ENCODE measurements at places on chromosomes 16 and 17.
A peak's percentile ranks its signal among the peaks of the same experiment; 100 is the strongest.

GRCh38 chr17:73947966-73948355 is 255.5 kb upstream of the RPL38 start:
- peaks cover 2% of the 10 kb centered on the region for H3K27me3 ChIP-seq
- H3K27ac ChIP-seq, result no peak overlapping the region
- H3K4me1 ChIP-seq, result no peaks in the 10 kb centered on the region
- no peak overlapping the region for H3K4me3 ChIP-seq
- no peaks in the 10 kb centered on the region for H3K36me3 ChIP-seq

- no peaks in the 10 kb centered on the region for H3K36me3 ChIP-seq
- no peak overlapping the region for H3K27ac ChIP-seq
- no peaks in the 10 kb centered on the region for H3K4me1 ChIP-seq
- no peak for DNase-seq
- H3K4me3 ChIP-seq, result no peak overlapping the region
Observed at GRCh38 chr16:86382067-86382773, 128.1 kb upstream of the FOXF1 start.

DNA sequence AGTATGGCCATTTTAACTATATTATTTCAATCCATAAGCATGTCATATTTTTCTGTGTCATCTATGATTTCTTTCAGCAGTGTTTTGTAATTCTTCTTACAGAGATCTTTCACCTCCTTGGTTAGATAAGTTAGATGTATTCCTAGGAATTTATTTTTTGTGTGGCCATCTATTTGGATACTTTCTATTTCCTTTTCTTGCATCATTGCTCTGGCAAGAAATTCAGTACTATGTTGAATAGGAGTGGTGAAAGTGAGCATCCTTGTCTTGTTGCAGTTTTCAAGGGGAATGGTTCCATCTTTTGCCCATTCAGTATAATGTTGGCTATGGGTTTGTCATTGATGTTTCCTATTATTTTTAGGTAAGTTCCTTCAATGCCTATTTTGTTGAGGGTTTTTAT is 15.1 kb upstream of the ABCA9 start:
- no peaks in the 10 kb centered on the region for H3K27me3 ChIP-seq
- H3K27ac ChIP-seq, result no peak overlapping the region
- H3K4me1 ChIP-seq, result no peaks in the 10 kb centered on the region
- no peak for DNase-seq
- H3K36me3 ChIP-seq, result no peaks in the 10 kb centered on the region
- H3K4me3 ChIP-seq, result no peak overlapping the region

DNA sequence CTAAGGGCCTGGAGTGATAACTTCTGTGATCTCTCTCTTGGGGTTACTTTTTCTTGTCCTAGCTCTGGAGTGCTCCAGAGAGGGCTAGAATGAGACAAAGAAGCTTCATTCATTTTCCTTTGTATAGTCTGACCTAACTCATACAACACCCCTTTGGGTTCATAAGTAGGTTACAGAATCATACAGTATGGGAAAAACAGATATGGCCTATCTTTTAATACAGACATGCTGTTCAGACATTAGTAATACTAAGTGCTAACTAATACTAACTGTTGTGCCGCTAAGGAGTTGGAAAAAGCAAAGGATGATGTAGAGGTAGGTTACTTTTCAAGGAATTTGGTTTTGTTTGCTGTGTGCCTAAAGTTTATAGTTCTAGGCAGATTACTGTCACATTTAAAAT is 84.7 kb downstream of the NLK start:
- no peaks in the 10 kb centered on the region for H3K36me3 ChIP-seq
- no peak for DNase-seq
- no peaks in the 10 kb centered on the region for H3K4me1 ChIP-seq
- no peak overlapping the region for H3K27ac ChIP-seq
- no peaks in the 10 kb centered on the region for H3K27me3 ChIP-seq

GRCh38 chr16:79587897-79588296 is 12.6 kb downstream of the MAF start:
- no peak for DNase-seq
- H3K27ac ChIP-seq, result no peak overlapping the region
- no peaks in the 10 kb centered on the region for H3K36me3 ChIP-seq
- H3K4me1 ChIP-seq, result peaks cover 3% of the 10 kb centered on the region

DNA sequence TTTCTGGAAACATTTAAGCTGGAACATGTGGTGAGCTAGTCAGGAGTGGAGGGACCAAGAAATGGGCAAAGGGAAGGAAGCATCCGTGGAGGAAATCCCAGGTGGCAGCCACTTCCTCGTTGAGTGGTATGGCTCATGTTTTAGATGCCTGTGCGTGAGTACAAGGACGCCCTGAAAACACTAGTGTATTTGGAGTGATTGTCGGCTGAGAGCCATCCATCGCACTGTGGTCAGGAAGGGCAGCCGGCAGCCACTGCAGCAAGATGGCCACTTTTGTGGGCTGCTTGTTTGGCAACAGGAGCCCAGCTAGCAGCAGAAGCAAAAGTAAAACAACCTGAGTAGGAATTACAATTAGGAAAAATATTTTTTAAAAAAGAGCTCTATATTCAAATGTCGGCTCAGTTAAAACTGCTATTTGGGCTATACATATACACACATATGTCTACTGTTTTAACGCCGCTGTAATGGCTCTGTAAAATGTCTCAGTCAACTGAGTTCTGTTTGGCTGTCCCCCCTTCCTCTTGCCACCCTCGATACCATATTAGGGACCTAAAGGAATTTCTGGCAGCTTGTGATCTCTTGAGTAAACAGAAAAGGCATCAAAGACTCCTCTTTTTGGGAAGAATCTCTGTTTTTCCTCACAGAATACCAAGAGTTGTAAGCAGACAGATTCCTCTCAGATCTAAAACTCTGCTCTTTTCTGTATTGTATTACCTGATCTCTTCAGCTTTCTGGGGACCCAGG is 39.2 kb downstream of the BRD7 start:
- H3K27me3 ChIP-seq, result no peaks in the 10 kb centered on the region
- no peak overlapping the region for H3K4me3 ChIP-seq
- H3K27ac ChIP-seq, result no peak overlapping the region
- DNase-seq, result no peak
- H3K4me1 ChIP-seq, result no peaks in the 10 kb centered on the region

DNA sequence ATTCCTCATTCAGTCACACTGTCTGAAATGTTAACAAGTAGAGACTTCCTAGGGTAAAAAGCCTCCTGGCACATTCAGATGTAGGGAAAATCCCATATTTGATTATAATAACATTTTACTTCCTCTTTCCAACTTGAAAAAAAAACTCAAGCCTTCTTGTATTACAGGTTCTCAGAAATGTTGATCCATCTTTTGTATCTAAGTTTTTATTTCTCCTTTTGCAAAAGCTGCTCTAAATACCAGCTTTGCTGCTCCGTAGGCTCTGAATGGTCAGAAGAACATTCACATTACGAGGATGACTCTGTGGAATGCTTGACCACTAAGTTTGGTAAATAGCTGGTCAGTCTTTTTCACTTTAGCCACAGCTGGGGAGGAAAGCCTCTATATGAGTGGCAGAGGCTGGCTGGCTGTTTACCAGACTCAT is 13.2 kb upstream of the HEATR6 start:
- no peaks in the 10 kb centered on the region for H3K4me1 ChIP-seq
- no peaks in the 10 kb centered on the region for H3K36me3 ChIP-seq
- no peaks in the 10 kb centered on the region for H3K27me3 ChIP-seq

DNA sequence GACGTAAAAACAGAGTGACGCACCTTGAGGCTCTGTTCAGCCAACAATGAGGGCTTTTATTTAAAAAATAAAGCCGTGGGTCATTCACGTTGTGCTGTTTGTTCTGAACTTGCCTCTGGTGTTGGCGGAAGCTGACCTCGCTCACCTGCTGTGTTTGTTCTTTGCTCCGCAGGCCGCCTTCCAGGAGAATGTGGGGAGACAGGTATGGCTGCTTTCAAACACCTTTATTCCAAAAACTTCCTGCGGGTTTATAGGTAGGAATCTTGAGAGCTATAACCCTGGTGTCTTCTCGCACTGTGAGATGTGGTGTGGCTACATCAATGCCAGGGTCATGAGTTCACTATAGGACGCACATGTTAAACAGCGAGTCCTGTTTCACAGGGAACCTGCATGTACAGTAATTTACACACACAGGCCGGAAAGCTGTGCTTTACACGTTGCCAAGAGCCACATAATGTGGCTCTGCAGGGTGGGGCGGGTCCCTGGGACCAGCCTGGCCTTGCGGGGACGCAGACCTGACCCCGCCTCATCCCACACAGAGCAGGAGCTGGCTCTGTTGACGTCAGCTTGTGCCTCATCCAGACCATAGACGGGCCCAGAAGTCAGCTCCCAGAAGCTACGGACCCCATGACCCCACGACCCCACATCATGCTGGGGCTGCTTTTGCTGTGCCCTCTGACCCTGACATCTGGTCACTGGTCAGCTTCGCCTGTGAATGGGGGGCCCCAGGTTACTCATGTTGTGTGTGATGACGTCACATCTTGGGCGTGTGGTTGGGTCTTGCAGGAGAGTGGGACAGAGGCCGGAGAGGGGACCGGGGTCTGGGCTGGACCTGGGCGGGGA is 49.9 kb upstream of the ZNF750 start:
- no peaks in the 10 kb centered on the region for H3K36me3 ChIP-seq
- H3K27me3 ChIP-seq, result no peaks in the 10 kb centered on the region
- peaks cover 27% of the 10 kb centered on the region for H3K4me1 ChIP-seq
- peak overlapping the region; percentile 90 for H3K27ac ChIP-seq
- DNase-seq, result peak; percentile 93

DNA sequence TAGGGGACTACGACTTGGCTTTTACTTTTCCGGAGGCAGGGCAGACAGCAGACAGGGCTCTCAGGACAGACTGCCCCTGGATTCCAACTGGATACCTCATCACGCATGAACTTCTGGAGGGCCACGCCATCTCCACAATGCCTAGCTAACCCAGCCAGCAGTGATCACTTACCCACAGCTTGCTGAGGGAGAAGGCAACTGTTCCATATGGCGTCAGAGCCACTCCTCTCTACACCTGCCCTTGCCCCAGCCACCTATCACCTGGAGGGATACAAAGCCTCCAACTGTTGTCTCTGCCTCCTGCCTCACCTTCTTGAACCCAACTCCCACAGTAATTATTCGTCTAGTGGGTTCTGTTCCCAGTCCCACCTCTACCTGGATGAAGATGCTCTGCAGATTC is 8.8 kb downstream of the MYO19 start:
- DNase-seq, result no peak
- H3K4me3 ChIP-seq, result no peak overlapping the region
- no peak overlapping the region for H3K27ac ChIP-seq
- no peaks in the 10 kb centered on the region for H3K4me1 ChIP-seq

- no peak overlapping the region for H3K27ac ChIP-seq
- H3K36me3 ChIP-seq, result no peaks in the 10 kb centered on the region
- no peak overlapping the region for H3K4me3 ChIP-seq
- peaks cover 5% of the 10 kb centered on the region for H3K27me3 ChIP-seq
- DNase-seq, result no peak
- peaks cover 7% of the 10 kb centered on the region for H3K4me1 ChIP-seq
Observed at GRCh38 chr17:79776376-79777119, 1.4 kb upstream of the CBX2 start.

DNA sequence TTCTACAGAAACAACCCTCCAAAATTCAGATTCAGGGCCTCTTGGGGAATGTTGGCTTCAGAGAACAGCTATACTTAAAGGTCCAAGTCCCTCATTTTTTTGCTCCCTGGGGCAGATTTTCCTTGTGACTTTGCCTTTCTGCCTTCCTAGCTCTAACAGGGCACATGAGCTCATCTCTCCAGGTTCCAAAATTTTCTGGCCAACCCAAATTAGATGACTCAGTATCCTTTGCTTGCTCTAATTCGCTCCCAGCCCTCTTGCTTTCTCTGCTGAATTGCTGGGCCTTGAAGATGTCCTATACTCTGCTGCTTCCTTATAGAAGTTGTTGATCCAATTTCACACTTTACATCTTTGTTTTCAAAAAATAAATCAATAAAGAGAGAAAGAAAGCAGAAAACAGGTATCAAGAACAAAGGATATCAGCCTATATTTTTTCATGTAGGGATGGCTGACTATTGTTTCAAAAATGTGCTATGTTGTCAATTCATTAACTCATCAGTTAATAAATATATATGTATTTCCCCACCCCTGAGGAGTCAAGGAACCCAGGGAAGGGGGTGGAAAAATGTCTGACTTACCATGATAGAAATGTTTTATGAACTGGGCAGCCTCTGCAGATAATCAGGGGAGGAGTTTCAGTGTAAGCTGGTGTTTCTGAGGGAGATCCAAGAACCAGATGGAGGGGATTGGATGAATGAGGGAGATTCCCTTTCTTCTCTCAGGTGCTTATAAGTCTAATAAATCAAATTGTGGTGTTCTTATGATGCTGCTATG is 1.0 kb upstream of the KRTAP4-2 start:
- H3K27ac ChIP-seq, result no peak overlapping the region
- H3K36me3 ChIP-seq, result no peaks in the 10 kb centered on the region
- H3K4me3 ChIP-seq, result no peak overlapping the region
- no peaks in the 10 kb centered on the region for H3K27me3 ChIP-seq
- DNase-seq, result no peak

GRCh38 chr17:79273660-79274059 is 199.0 kb downstream of the ENGASE start:
- no peak overlapping the region for H3K27ac ChIP-seq
- H3K27me3 ChIP-seq, result no peaks in the 10 kb centered on the region
- no peak for DNase-seq
- no peak overlapping the region for H3K4me3 ChIP-seq
- no peaks in the 10 kb centered on the region for H3K36me3 ChIP-seq

GRCh38 chr16:68470461-68471150 is 22.3 kb upstream of the SMPD3 start:
- no peaks in the 10 kb centered on the region for H3K4me1 ChIP-seq
- no peak overlapping the region for H3K4me3 ChIP-seq
- H3K27ac ChIP-seq, result peak overlapping the region; percentile 66
- no peaks in the 10 kb centered on the region for H3K36me3 ChIP-seq
- no peak for DNase-seq
- H3K27me3 ChIP-seq, result no peaks in the 10 kb centered on the region

DNA sequence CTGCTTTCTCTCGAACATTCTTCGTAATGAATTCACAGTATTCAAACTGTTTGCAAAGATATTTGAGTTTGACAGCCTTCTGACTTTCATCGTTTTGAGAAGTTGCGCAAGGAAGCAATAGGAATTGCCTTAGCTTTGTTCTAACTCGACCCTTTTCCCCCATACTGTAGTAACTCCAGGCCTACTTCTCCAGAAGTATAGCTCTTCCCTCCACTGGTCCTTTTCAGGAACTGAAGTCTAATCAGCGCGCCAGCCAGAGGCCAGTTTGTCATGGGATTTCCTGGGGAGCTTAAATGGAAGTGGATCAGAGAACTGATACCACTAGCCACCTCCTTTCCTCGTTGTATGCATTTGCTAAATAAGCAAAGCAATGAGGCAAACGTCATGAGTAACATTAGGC is 27.9 kb downstream of the CDR2 start:
- no peak overlapping the region for H3K27ac ChIP-seq
- H3K27me3 ChIP-seq, result no peaks in the 10 kb centered on the region
- H3K36me3 ChIP-seq, result no peaks in the 10 kb centered on the region

- H3K27me3 ChIP-seq, result no peaks in the 10 kb centered on the region
- peak; percentile 68 for DNase-seq
- H3K4me1 ChIP-seq, result peaks cover 3% of the 10 kb centered on the region
- peak overlapping the region; percentile 81 for H3K4me3 ChIP-seq
Observed at GRCh38 chr17:29931231-29931932, 1.4 kb upstream of the SSH2 start.

- no peaks in the 10 kb centered on the region for H3K27me3 ChIP-seq
- H3K27ac ChIP-seq, result no peak overlapping the region
- H3K4me3 ChIP-seq, result no peak overlapping the region
Observed at GRCh38 chr17:62693616-62694409, 66.3 kb downstream of the MRC2 start.

GRCh38 chr16:20249211-20249610 is 78.1 kb downstream of the GP2 start:
- no peak for DNase-seq
- no peaks in the 10 kb centered on the region for H3K36me3 ChIP-seq
- no peaks in the 10 kb centered on the region for H3K27me3 ChIP-seq
- no peaks in the 10 kb centered on the region for H3K4me1 ChIP-seq

Data from prostate gland (tissue), 2 donors.